Natural killer cell treated with Interleukin-12 subunit alpha and Interleukin-12 subunit beta and Interleukin-15 and Interleukin-18, amount 100 ng/mL, for 72 hours (primary cell): ENCODE measurements at places on chromosomes 5 and 9.

GRCh38 chr5:175724314-175725275, 66.7 kb downstream of the HRH2 start:
- no peak for DNase-seq

DNA sequence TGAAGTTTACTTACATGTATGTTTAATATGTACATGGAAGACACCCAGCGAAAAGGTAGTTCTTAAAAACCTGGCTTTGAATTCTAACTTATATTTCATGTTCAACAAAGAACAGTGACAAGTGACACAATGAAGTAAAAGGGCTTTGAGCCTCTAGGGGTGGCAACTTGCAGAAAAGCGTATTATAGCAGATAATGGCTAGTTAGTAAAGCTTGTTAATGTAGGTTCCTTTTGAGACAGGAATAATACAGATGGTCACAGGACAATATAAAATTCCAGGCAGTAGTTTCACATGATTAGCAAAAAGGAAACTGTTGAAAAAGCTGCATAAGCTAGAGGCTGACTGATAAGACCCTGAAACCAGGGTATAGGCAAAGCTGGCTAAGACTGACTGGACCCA, 132.4 kb upstream of the FTMT start:
- DNase-seq = no peak

DNA sequence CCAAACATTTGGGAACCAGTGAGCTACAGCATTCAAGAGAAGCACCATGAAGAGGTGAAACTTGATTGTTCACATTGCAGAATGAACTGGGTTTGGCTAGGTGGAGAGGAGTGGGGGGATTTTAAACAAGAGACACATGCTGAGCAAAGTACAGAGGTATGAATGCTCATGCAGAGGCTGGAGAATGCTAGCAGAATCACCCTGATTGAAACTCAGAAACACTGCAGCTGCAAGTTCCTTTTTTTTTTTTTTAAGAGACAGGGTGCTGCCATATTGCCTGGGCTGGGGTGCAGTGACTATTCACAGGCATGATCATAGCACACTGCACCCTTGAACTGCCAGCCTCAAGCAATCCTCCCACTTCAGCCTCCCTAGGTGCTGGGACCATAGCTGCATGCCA, 35.1 kb downstream of the DENND1A start:
- DNase-seq = no peak

DNA sequence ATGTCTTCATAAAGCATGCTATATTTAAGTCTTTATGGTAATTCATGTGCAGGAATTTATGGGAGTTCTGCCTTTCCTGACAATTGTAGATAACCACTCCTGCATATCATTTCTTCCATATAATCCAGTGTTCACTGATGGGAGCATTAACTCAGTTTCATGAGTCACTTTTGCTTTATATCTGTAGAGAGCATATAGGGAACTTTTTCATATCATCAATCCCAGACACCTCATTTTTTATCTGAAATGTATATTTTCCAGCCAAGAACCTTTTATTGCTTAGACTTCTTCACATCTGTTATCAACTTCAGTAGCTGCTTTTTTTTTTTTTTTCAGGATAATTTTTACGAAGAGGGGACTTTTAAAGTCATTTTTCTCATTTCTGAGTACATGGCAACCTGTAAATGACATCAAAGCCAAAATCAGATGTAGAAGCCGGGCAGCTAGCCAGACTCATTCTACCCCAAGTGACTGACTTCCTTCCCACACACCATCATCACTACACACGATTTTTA, 41.1 kb downstream of the NFX1 start:
- DNase-seq = no peak

- DNase-seq = no peak
Measured at GRCh38 chr5:31232273-31232888, 38.9 kb downstream of the CDH6 start.

GRCh38 chr9:120337131-120337530, 242.8 kb downstream of the CDK5RAP2 start:
- DNase-seq = no peak
